ENCODE measurements at places on chromosomes 3 and 15.

- DNase-seq: no peak
Observed at GRCh38 chr15:84034578-84035398, 200.8 kb upstream of the GOLGA6L4 start.

DNA sequence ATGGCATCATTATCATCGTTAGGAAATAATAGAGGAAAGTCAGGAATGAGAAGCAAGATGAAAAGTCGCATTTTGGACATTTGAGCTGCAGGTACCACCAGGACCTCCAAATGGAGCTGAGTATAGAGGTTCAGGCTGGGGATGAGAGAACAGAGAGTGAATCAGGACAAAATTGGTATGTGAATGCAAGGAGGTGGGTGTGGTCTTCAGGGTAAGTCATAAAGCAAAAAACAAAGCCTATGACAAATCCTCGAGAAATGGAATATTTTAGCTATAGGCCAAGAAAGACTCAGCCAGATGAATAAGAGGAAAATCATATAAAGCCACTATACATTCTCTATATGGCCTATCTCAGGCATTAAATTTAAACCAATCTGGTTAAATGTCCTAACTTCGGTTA is 841.3 kb downstream of the ROBO1 start:
- no peak for DNase-seq

GRCh38 chr3:117253636-117254035 is 544.1 kb downstream of the TUSC7 start:
- no peak for DNase-seq

DNA sequence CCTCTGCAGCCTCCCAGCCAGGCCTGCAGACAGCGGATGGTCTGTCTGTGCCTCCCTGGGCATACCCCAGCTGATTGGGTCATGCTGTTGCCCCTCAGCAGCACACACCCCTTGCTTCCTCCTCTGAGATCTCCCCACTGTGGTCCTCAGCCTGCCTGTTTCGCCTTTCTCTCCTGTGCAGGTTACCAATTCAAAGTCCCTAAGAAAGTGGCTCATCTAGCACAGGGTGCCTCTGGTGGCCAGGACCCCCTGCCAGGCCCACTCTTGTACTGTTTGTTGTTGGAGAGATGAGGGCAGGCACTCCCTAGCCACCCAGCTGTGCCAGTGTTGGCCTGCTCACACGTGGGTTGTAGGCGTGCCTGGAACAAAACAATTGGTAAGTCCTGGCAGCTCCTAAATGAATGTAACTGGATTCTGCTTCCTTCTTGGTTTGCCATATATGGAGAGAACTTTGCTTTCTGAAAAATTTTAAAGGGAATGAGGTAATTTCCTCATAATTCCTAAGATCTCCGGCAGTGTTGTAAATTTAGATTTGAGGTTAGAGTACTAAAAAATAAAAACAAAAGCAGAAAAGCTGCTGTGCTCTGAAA is 213.2 kb upstream of the IL12A start:
- no peak for DNase-seq

GRCh38 chr15:51131596-51132290 is 37.0 kb upstream of the TNFAIP8L3 start:
- DNase-seq: no peak

GRCh38 chr15:77494964-77495363 is 74.3 kb downstream of the HMG20A start:
- no peak for DNase-seq

DNA sequence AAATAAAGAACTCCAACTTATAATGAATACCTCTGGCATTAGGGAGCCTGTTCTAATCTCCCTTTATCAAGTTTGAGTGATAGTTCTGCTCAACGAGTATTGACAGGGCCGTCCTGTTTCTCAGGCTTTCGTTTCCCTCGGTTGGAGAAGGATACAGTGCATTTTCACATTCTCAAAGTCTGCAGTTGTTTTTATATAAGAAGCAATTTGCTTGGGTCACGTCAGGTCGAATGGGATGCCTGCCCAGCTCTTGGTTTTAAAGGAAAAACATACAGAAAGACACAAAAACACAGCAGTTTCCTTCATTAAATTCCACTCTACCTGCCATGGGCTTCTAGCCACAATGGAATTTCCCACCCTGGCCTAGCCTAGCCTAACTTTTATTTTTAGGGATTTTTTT is 366.3 kb downstream of the TIGIT start:
- DNase-seq: no peak

DNA sequence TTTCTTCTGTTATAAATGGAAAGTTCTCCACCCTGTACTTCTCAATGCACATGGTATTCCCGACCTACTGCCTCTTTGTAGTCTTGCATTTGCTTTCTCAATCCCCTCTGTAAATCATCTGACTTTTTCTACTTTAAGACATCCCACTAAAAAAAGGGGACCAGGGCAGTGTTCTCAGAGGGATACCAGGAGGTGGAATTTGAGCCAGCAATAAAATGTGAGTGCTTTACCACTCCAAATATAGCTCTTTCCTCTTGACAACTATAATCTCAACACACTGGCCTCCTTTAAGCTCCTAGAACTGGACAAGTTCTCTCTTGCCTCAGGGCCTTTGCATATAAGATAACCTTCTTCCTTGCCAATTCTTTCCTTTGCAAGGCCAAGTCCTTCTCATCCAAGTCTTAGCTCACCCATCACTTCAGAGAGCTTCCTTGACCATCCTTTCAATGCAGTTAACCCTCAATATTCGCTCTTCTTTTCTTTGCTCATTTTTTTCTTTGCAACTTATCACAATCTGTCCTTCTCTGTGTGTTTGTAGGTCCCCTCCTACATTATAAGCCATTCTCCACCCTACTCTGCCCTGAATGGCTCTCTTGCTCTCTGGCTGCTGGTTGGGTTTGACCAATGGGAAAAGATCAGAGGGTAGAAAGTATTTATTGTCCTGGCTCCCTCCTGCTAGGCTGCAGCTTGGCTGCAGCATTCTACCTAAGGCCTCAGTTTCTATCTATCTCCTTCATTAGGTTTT is 93.4 kb downstream of the PRICKLE2 start:
- no peak for DNase-seq

GRCh38 chr3:122902326-122902725 is 107.5 kb downstream of the SLC49A4 start:
- no peak for DNase-seq

GRCh38 chr15:88681610-88682221 is 42.9 kb downstream of the ISG20 start:
- DNase-seq: no peak

GRCh38 chr15:23436421-23436820 is 10.6 kb downstream of the GOLGA6L2 start:
- no peak for DNase-seq

DNA sequence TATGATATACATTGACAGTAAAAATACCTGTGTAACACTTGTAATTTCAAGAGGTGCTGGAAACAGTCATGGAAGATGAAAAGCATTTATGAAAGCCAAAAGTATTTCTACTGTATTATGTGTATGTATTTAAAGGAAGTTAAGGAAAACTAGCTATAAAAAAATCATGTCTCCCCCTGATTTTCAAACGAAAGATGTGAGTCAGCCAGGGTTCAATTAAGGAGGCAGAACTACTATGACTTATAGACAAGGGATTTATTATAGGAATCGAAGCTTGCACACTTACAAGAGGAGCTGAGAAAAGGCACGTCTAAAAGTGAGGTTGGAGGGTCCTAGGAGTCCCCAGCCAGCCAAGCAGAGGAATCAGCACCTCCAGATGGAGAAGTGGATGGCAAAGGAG is 119.4 kb downstream of the SUCLG2 start:
- DNase-seq: no peak

GRCh38 chr15:69729167-69729748 is 276.6 kb downstream of the RPLP1 start:
- peak; percentile 79 for DNase-seq

DNA sequence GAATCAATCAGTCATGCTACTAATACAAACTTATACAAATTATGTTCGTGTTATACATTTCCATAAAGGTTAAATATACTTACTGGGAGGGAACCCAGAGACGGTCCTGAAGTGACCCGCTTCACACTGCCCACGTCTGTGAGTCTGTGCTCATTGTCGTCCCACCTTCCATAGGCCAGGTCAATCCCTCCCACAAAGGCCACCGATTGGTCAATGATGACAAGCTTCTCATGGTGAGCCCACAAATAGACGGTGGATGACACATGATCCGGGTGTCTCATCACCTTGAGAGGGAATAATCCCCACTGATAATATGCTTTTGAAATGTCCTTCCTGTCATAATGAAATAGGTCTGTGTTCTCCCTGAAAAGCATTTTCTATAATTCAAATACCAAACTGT is 121.7 kb downstream of the PLD1 start:
- DNase-seq: no peak
